ENCODE measurements at places on chromosomes 5 and 9.
A peak's percentile ranks its signal among the peaks of the same experiment; 100 is the strongest.

DNA sequence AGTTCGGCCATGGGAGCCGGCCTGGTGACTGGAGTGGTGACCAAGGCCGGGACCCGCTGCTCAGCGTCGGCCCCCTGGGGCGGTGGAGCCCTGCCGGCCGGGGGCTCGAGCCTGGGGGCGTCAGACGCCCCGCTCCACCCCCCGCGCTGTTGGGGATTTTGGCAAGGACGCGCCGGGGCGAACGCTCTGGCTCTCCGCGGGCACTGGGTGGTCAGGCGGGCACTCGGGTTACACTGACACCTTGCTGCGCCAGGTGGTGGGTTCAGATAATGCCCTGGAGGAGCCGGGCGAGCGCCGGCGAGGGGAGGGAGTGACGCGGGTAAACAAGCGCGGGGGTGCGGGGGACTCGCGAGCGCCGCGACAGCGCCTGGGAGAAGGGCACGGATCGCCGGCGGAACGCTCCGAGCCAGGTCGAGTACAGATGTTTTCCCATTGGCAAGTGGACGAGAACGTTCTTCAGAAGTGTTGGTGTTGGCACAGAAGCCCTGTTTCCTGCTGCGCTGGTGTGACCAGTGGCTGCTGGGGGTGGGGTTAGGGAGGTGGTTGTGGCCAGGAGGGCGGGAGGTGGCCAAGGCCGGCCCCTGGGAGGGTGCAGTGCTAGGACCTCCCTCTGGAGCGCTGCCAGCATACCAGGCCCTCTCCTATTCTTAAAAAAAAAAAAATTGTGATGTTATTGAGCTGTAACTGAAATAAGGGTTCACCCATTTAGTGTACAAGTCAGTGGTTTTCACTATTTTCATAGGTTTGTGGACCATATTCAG, 773 bp downstream of the SQSTM1 start:
- peak; percentile 68 for DNase-seq

DNA sequence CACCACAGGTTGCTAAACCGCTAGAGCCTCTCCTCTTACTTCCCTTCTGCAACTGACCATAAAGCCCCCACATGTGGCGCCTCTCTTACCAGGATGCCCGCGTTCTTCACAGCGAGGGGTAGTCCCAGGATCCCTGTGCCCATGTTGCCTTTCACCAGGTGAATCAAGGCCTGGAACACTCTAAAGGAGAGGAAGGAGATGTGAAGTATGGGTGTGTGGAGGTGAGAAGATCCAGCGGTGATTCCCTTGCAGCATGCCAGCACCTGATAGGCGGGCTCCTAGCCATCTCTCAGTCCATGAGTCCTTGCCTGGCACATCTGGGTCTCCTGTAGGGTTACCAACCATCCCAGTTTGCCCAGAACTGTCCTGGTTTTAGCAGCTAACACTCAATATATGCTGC, 3.3 kb downstream of the SLC36A2 start:
- no peak for DNase-seq

- no peak for DNase-seq
Observed at GRCh38 chr5:103389846-103390245, 131.3 kb downstream of the MACIR start.

DNA sequence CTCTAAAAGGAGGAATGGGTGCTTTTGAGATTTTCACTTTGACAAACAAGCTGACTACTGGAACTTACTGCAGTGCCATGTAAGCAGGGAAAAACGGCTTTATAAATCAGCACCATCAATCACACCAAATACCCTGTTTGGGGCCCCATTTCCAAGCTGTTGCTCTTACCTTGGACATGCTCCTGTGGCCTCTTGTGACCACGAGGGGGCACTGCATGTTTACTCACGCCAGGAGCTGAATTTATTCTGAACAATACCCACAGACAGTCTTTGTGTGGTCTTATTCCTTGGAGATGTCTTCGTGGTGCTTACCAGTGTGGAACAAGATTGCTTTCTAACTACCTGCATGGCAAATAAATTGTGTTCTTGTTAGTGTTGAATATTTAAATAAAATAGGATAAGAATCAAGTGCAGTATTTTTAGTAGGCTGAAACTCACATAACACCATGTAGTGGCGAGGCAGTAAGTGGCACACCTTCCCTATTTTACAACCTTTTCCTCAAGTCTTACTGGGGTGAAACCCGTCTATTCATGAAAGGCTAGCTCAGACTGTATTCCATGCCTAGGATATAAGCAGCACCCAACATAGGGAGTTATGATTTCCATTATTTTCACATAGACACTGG, 155.5 kb upstream of the NMUR2 start:
- DNase-seq = no peak

DNA sequence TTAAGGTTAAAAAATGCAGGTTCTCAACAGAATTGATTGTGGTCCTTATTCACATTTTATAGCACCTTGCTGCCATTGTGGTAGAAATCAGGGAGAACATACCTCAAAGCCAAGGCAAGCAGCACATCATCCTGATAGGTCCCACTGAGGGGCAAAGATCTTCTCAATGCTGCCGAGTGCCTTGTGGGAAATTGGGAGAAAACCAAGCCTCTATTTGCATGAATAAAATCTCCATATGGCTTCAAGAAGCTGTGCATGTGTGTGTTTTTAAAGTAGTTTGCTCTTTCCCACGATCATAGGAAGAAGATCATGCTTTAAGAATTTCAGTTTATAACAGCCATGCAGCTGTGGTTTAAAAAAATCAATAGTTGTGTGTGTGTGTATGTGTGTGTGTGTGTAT, 216.9 kb upstream of the FBXL7 start:
- DNase-seq = no peak

DNA sequence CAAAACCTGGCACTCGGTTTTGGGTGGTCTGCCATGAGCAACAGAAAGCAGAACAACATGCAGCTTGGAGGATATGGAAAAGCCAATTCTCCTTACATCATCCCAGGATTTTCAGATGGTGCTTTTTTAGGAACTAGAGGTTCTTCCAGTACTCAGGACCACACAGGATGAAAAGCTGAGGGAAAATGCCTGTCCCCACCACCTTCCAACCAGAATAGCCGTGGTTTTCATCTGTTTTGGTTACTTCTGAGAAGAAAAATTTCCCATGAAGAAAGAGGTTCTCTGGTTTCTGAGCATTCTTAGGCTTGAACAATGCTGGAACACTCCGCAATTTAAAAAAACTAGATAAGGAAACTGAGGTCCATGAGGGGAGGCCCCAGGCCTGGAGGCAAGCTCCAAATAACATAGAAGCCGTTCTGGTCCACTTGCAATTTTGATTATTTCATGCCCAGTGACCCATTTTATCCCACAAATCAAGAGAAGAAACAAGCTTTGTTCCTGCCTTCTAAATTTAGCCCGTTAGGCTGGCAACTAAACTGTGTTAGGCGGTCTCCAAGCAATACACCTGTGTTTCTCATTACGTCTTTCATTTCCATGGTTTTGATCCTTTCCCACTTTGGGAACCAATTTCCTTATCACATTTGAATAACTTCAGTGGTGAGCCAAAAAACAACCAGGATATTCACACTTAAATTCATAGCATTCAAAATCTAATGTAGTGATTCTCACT, 79.2 kb upstream of the SPIN1 start:
- DNase-seq = no peak

GRCh38 chr9:97059626-97060025, 20.7 kb upstream of the CTSV start:
- no peak for DNase-seq

DNA sequence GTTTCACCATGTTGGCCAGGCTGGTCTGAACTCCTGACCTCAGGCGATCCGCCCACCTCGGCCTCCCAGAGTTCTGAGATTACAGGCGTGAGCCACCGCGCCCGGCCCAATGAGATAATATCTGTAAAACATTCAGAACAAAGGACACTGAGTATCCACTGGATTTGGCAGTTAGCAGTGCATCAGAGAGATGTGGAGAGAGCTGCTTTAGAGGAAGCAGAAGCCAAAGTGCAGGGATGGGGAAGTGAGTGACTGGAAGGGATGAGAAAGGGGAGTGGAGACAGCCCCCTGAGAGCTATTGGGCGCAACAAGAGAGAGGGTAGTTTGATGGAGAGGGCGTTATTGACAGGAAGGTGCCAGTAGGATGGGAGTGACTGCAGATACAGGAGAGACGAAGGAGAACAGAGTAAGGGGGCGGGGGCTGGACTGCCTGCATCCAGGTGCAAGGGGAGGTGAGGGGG, 157.5 kb upstream of the SHB start:
- DNase-seq = no peak

- DNase-seq = no peak
Observed at GRCh38 chr5:11683666-11684065, 220.6 kb downstream of the CTNND2 start.

- peak; percentile 71 for DNase-seq
Observed at GRCh38 chr5:56200971-56201666, 32.0 kb downstream of the ANKRD55 start.

GRCh38 chr9:78544230-78544629, 247.3 kb downstream of the PSAT1 start:
- DNase-seq = no peak

DNA sequence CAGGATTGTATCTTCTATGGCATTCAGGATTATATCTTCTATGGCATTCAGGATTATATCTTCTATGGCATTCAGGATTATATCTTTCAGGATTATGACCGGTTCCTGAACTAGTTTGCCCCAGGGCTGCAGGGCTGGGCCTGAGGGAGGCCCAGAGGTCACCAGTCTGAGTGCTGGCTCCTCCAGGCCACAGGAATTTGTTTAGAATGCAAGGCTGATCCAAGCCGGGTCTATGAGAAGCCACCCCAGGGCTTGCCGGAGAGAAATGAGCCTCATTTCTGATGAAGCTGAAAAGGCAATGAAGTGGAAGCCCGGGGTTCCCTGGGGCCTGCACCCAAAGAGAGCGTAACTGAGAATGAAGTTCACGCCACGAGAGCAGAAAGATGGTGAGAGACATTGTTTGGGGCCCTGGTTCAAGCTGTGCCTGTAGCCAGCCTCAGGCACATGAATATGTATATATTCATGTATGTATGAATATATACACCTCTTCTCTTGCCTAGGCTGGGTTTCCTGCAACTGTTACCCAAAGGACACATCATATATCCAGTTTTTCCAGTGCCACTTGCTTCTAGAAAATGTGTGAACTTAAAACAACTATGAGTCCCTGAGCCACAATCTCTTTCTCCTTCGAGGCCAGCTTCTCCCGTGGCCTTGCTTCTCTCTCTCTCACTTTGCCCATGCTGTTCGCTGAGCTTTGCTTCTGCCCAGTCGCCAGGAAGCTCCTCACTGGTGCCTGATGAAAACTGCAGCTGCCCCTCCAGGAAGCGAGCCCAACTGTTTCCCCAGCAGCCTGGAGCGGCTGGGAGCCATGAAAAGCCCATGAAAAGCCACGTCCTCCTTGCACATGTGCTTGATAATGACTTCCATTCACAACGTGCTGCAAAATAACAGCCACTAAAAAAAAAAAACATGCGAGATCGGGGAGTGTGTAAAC, 62.3 kb downstream of the GTF3C4 start:
- DNase-seq = no peak

- no peak for DNase-seq
Observed at GRCh38 chr5:93305984-93306383, 275.0 kb downstream of the NR2F1-AS1 start.

DNA sequence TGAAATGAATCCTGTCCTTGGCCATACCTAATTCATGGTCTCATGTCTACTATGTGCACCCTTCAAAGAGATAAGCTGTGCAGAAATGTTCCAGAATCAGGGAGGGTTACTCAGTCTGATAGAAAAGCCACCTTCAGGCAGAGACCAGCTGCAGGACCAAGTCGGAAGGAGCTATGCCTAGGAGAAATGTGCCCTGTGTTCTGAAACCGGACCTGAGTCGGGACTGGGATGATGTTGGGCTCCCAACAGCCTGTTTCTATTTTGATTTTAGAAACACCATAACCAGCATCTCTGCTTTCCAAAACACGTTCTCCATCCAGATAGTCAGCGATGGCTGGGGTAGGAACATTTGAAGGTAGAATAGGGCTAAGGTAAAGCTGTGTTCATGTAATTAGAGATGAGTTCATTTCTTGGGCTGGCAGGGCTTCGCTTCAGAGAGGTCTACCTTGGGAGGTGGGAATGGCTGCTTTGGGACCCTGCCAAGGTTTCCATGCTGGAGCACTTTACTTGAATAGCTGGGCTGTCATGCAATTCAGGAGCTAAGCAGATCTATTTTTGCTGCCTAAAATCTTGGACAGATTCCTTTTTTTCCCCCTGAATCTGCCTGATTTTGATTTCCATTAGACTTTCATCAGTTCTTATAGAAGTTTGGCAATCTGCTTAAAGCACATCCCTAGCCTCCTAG, 2.8 kb downstream of the ADCY2 start:
- no peak for DNase-seq

DNA sequence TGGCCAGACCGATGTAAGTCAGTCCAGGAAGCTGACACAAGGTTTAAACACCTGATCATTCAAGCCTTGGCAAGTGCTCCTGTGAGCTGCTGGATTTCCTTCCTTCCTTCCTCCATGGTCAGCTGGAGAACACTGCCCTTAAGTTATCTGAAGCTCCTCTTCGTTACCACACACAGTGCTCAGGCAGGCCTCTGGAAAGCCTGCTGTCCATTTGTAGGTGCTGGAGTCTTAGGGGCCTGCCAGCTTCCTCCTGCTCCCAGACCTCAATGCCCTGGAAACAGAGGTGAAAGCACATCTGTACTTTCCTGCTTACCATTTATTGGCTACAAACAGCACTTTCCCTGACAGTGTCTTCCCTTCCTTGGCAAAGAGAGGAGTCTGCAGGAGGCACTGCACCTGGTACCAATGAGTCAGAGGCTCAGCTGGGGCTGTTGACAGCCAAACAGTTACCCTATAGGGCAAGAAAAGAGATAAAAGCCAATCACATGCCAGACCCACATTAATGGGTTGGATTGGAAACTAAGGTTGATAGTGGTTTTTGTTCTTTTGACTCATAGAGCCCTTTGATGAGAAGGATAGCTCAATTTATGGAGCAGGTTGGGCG, 72.6 kb upstream of the PUM3 start:
- no peak for DNase-seq

DNA sequence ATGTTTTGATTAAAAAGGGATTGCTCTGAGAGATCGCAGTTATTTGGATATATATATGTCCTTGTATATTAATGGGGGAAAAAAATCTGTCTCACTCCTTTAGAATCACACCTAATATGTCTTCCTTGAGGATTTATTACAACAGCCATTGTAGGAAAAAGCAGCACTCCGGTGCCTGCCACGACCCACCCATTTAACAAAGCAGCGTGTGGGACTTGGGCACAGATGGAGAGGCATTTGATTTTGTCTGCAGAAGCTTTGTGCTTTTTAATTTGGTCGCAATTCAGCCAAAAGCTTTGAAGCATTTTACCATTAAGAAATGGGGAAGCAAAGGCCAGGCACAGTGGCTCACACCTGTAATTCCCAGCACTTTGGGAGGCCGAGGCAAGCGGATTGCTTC, 159.2 kb downstream of the SMARCA2 start:
- DNase-seq = no peak

DNA sequence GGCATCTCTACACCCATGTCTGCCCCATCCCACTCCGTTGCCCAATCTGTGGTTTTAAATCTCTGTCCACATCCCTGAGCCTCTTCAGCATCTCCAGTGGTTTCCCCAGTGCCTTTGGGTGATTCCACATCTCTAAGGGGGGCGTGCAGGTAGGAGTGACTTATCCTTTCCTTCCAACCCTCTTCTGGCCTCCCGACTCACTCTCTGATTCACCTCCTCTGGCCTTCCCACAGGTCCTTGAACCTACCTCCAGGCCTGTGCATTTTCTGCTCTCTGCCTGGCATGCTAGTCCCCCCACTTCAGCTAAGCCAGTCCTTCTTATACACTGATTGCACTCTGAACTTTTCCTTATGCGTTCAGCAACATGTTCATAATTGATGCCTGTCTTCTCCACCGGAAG, 99.0 kb downstream of the RALGPS1 start:
- DNase-seq = no peak

- DNase-seq = no peak
Observed at GRCh38 chr5:99771296-99771695, 763.9 kb upstream of the FAM174A start.

All from bone marrow (tissue), 2 donors.